HuH-7.5 (cell line): ENCODE measurements at places on chromosomes 5 and 9.

GRCh38 chr5:165460911-165461310 is 1955.5 kb downstream of the MAT2B start:
- DNase-seq, result no peak

DNA sequence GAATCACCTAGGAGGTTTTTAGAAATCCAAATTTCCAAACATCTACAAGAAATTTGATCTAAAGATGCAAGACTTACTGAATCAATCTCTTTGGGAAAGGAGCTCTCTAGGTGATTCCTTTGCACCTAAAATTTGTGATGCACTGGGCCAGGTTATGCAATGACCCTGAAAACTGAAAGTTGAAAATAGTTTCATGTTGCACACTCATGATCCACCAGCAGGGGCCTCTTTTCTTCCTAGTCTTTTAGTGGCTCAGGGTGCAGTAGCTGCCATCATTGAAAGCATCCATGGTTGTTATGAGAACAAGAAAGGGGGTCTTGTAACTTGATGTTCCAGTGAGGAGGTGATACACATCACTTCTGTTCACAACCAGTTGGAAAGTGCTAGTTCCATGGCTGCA is 486.8 kb downstream of the PSAT1 start:
- no peak for DNase-seq

GRCh38 chr5:123278284-123278683 is 144.9 kb downstream of the CEP120 start:
- DNase-seq, result no peak

DNA sequence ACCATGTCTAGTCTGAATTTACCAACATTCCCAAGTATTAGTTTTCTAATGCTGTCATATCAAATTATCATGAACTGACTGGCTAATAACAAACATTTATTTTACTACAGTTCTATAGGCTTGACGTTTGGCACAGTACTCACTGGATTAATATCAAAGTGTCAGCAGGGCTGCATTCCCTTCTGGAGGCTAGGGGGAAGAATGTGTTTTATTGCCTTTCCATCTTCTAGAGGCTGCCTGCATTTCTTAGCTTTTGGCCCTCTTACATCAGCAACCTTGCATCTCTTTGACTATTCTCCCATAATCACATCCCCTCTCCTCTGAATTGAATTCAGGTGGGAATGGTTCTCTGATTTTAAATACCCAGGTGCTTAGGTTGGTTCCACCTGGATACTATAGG is 84.7 kb downstream of the EDIL3 start:
- DNase-seq, result no peak
